M059J (cell line): ENCODE measurements at places on chromosomes 11 and 22.

- no peak for DNase-seq
Observed at GRCh38 chr22:26677217-26677616, 19.8 kb downstream of the MIAT start.

DNA sequence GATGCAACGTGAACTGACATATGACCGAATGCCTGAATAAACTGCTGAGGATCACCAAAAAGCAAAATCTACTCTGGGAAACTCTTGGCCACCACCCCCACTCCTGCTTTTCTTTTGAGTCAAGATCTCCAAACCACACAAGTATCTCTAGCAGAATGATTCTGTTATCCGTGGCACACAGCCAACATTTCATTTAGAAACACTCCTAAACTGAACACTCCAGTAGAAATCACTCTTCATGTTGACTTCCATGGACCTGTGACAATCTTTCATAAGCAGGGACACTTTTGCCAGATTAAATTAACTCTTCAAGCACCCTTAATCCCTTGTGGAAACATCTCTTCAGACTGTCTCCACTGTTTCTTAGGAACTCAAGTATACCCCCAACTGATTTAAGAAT is 44.4 kb downstream of the VSIG10L2 start:
- DNase-seq, result peak; percentile 88

GRCh38 chr11:45225277-45225676 is 60.9 kb downstream of the SYT13 start:
- no peak for DNase-seq

DNA sequence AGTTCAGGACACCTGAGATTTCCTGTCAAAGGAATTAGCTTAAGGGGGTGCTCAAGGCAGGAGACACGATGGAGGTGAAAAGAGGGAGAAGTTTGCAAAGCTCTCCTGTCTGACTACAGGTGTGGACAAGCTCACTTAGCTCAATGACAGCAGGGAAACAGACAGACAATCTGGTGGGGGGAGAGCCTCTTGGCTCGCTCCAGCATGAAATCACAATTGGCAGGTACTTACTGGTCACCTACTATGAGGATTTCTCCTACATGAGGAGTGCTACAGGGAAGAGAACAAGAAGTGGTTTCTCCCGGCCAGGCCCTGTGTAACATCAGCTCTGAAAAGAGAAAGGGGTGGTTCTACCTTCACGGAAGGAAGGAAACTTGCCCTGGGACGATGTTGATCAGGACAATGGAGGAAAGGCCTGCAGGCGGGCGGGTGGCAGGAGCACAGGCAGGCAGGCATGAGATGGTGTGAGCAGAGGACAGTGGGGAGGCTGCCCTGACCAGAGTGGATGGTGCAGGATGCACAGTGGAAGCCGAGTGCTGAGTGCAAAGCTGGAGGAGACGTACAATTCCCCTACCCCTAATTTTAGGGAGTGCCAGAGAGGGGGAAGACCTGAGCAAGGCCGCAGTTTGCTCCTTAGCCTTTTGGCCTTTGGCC is 57.9 kb upstream of the CRTAM start:
- no peak for DNase-seq

DNA sequence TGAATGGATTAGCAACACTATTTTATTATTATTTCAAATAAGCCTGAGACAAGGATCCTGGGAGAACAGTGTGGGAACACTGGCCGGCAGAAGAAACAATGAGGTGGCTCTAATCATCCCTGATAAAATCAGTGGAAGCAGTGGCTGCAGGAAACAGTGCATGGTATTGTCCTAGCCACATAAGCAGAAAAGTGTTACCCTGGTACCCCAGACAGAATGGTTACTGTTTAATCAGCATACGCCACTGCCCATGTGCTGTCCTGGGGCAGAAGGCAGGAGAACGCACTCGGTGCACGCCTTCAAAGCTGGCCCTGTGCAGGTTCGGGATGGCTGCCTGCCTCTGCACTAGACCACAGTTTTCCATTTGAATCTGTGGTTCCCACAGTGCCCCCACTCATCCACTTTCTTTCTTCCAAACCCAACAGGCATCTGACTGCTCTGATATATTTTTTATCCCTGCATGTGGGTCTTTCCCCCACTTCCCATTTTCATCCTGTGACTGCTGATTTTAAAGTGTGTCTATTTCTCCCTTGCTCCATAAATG is 25.7 kb downstream of the OPCML start:
- no peak for DNase-seq
